ENCODE measurements at places on chromosomes 1 and 21.

DNA sequence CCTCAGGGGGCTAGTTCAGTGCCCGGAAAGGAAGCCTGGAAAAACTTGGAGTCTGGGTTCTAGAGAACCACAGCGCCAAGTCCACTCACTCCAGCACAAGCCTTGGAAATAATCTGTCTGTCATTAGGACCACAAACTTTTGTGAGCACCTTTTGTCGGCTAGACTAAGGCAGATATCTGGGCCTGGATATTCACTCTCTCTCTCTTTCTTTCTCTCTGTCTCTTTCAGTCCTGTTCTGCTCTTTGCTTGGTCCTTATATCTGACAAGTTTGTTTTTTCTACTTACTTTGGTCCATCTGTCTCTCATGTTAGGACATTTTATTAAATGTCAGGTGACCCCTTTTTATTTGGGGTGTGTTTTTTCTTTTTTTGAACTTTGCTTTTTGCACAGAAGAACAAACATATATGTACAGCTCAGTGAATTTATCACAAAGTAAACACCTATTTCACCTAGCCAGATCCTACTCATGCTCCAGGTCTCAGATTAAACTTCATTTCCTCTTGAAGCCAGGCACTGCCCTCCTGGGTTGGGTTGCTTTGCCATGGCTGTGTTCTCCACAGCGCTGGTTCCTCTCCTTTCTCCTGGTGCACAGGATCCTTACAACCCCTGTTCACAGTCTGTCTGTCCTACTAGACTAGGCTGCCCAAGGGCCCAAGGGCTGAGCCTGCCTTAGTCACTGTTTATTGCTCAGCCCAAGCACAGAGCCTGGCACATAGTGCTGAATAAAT is 40.8 kb downstream of the TCEANC2 start:
- no peaks in the 10 kb centered on the region for H3K27me3 ChIP-seq
- no peak overlapping the region for H3K27ac ChIP-seq
- DNase-seq: no peak
- peaks cover 21% of the 10 kb centered on the region for H3K36me3 ChIP-seq
- no peak overlapping the region for H3K4me3 ChIP-seq
- H3K4me1 ChIP-seq: peaks cover 4% of the 10 kb centered on the region

DNA sequence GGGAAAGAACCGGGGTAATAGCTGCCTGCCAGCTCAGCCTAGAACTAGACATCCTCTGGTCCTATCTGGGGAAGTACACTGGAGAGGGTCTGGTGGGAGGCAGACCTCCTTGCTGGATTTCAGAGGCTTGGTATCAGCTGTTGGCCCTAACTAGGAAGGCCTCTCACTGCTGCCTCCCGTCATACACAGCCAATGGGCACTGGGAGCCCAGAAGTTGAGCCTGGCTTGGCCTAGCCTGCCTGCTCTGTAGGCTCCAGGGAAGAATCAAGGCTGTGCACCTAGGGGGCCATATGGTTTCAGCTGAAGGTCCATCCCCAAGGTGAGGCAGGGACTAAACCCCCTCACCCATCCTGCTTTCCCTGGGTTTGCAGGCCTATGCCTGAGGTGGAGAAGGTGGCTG is 4.3 kb upstream of the MUTYH start:
- H3K4me3 ChIP-seq: no peak overlapping the region
- peaks cover 16% of the 10 kb centered on the region for H3K36me3 ChIP-seq
- H3K27me3 ChIP-seq: no peaks in the 10 kb centered on the region
- peaks cover 16% of the 10 kb centered on the region for H3K4me1 ChIP-seq

DNA sequence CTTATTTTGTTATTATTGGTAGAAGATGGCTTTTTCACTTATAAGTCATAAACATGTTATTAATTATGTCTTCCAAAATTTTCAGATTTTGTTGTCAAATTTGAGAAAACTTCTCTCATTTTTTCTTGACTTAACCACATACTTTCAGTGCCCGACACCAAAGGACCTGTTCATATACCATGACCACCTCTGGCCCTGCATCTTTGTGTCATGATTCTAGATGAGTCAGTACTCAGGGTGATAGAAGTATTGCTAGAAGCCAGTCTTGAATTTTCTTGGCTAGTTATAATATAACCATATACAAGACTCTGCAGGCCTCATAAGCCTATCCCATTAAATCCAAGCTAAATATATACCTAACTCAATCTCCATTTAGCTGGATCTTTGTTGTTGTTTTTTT is 35.4 kb upstream of the DPH5 start:
- H3K36me3 ChIP-seq: peaks cover 33% of the 10 kb centered on the region
- peaks cover 57% of the 10 kb centered on the region for H3K4me1 ChIP-seq
- no peaks in the 10 kb centered on the region for H3K27me3 ChIP-seq
- no peak overlapping the region for H3K4me3 ChIP-seq

- peak overlapping the region; percentile 100 for H3K27ac ChIP-seq
- H3K36me3 ChIP-seq: no peaks in the 10 kb centered on the region
- H3K27me3 ChIP-seq: no peaks in the 10 kb centered on the region
- DNase-seq: peak; percentile 91
- peaks cover 32% of the 10 kb centered on the region for H3K4me1 ChIP-seq
Measured at GRCh38 chr1:148388260-148389026, 94.7 kb downstream of the PPIAL4G start.

GRCh38 chr1:107683191-107683657 is 281.8 kb downstream of the VAV3 start:
- no peak overlapping the region for H3K4me3 ChIP-seq
- H3K36me3 ChIP-seq: no peaks in the 10 kb centered on the region
- no peak overlapping the region for H3K27ac ChIP-seq
- H3K4me1 ChIP-seq: peaks cover 6% of the 10 kb centered on the region

GRCh38 chr1:116853680-116854402 is 55.9 kb upstream of the PTGFRN start:
- peaks cover 6% of the 10 kb centered on the region for H3K4me1 ChIP-seq
- DNase-seq: no peak
- H3K4me3 ChIP-seq: no peak overlapping the region
- no peaks in the 10 kb centered on the region for H3K36me3 ChIP-seq
- H3K27ac ChIP-seq: no peak overlapping the region
- H3K27me3 ChIP-seq: no peaks in the 10 kb centered on the region

GRCh38 chr1:101971304-101971703 is 25.4 kb downstream of the OLFM3 start:
- H3K4me1 ChIP-seq: no peaks in the 10 kb centered on the region
- no peak overlapping the region for H3K4me3 ChIP-seq
- H3K36me3 ChIP-seq: no peaks in the 10 kb centered on the region
- DNase-seq: no peak

DNA sequence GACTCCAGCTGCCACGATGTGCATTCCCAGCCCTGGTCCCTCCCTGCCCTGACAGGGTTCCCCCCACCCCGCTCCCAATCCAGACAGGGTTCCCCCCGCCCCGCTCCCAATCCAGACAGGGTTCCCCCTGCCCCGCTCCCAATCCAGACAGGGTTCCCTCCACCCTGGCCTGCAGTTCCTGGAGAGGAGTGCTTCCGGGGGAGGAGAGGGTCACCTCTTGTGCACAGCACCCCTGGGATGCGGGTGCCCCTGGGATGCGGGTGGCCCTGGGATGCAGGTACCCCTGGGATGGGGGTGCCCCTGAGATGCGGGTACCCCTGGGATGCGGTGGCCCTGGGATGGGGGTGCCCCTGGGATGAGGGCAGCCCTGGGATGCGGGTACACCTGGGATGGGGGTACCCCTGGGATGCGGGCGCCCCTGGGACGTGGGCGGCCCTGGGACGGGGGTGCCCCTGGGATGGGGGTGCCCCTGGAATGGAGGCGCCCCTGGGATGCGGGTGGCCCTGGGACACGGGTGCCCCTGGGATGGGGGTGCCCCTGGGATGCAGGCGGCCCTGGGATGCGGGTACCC is 36.7 kb upstream of the SLC19A1 start:
- DNase-seq: no peak
- H3K4me1 ChIP-seq: peaks cover 2% of the 10 kb centered on the region
- H3K27ac ChIP-seq: no peak overlapping the region

DNA sequence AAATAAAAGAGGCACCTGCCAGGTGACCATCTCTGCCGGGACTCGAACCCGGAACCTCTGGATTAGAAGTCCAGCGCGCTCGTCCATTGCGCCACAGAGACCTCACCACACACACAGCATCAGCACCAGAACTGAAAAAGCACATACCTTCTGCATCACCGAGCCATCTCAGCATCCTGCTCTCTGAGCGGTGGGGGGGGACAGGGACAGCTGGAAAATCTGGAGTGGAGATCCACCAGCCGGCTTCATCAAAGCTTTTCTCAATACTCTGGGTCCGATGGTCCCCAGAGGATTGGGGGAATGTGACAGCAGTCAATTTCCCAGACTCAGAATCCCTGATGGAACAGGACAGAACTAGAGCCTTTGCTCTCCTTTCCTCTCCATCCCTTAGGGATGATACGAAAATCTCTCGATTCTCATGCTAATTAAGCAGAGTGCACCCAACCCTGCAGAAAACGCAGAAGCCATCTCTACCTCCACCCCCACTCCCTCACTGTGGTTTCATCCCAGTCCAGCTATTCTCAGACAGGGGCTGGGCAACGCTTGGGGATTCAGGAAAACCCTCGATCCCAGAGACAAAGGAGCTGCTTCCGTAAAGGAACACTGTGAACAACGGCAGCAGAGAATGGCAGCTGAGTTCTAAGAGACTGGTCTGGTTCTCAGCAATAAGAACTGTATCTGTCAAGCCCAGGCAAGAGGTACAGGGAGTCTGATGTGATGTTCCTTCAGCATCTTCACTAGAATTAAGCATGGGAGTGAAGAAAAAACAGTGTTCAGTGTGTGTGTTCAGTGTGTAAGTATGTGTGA is 29.6 kb upstream of the CADM3 start:
- H3K4me3 ChIP-seq: no peak overlapping the region
- H3K27me3 ChIP-seq: peaks cover 18% of the 10 kb centered on the region
- no peak overlapping the region for H3K27ac ChIP-seq
- peaks cover 4% of the 10 kb centered on the region for H3K36me3 ChIP-seq
- no peaks in the 10 kb centered on the region for H3K4me1 ChIP-seq

DNA sequence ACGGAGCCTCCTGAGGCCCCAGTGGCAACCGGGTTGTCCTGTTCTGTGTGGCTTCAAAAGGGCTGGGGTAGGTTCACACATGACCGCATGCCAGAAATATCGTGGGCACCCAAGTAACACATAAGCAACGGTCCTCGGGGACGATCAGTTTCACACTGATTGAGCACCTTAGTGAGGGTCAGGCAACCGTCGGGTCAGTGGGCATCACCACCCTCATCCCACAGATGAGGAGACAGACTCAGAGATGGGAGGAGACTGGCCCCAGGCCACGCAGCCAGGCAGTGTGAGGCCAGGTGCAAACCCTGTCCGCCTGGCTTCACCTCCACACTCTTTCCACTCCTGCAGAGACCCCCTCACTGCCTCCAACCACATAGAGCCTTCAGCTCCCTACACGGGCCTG is 309.8 kb downstream of the MATN1 start:
- H3K27me3 ChIP-seq: peaks cover 27% of the 10 kb centered on the region
- H3K27ac ChIP-seq: no peak overlapping the region
- DNase-seq: no peak
- no peaks in the 10 kb centered on the region for H3K4me1 ChIP-seq
- no peaks in the 10 kb centered on the region for H3K36me3 ChIP-seq
- H3K4me3 ChIP-seq: no peak overlapping the region

GRCh38 chr1:179127163-179127895 is 45.5 kb downstream of the TOR3A start:
- H3K27me3 ChIP-seq: no peaks in the 10 kb centered on the region
- peaks cover 22% of the 10 kb centered on the region for H3K36me3 ChIP-seq
- no peak overlapping the region for H3K27ac ChIP-seq

GRCh38 chr1:42035205-42035829 is 116.6 kb upstream of the HIVEP3 start:
- peaks cover 15% of the 10 kb centered on the region for H3K4me1 ChIP-seq
- no peak for DNase-seq
- peak overlapping the region; percentile 42 for H3K27ac ChIP-seq
- H3K4me3 ChIP-seq: peak overlapping the region; percentile 80
- peaks cover 21% of the 10 kb centered on the region for H3K27me3 ChIP-seq

DNA sequence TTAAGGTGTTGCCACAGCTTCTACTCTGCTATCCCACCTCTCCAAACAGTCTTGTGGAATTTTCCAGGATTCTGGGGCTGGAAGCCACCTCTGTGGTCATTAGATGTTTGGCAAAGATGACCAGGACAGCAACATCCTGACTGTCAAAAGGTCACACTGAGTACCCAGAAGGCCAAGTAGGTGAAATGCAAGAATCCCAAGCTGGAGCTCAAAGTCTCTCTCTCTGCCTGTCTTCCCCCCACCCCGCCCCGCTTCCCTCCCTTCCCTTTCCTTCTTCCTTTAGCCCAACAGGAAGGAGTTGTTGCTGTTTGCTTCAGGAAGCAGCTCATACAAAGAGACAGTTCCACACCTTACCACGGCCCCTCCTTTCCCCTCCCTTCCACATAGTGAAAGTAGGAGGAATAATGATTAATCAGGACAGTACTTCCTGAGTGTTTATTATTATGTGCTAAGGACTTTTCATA is 75.6 kb upstream of the SLC2A1 start:
- H3K4me1 ChIP-seq: peaks cover 7% of the 10 kb centered on the region
- H3K36me3 ChIP-seq: no peaks in the 10 kb centered on the region
- no peak for DNase-seq
- no peak overlapping the region for H3K4me3 ChIP-seq
- no peak overlapping the region for H3K27ac ChIP-seq
- H3K27me3 ChIP-seq: no peaks in the 10 kb centered on the region

All from stimulated activated naive B cell treated with anti-CD40 and anti-IgM and Interleukin-4, amounts not matched to agents 10 μg/mL and 1 μg/mL and 100 μg/mL, for 72 hours (primary cell).